ENCODE measurements at places on chromosomes 11 and 22. TPM values are rescaled to one million over a fixed set of nuclear protein-coding genes. Genes with fewer than 3 reads are reported as not detected.

DNA sequence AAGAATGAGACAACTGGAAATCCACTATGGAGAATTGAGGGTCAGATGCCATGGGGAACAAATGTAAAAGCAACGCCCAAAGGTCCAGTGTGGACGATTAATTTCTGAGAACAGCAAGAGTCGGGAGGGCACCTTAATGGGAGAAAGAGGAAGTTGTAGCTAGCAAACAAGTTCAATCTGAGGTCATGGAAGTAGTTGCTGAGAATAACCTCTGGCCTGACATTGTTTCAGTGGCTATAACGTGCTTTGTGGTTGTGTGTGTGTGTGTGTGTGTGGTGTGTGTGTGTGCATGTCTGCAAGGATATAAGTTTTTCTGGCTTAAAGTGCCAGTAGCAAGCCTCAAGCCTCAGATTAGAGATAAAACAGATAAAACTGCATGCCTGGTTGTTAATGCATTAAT lies 1630.1 kb upstream of the TENM4 start:
- no peak for DNase-seq

DNA sequence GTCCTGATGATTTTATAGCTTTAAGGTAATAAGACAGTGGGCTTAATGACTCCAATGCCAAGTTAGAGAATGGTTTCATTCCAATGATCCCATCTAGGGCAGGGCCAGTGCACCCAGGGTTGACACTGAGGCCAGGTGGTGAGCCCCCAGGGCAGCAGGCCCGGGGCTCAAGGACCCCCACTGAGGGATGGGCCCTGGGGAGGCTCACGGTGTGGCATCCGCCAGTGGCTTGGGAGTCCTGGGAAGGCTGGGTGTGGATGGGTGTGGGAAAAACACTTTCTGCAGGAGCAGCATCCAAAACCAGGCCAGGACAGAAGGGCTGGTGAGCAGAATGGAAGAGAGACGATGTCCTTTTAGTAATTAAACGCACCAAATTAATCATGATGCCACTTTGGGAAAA lies 626.3 kb downstream of the TBC1D22A start:
- DNase-seq = no peak

DNA sequence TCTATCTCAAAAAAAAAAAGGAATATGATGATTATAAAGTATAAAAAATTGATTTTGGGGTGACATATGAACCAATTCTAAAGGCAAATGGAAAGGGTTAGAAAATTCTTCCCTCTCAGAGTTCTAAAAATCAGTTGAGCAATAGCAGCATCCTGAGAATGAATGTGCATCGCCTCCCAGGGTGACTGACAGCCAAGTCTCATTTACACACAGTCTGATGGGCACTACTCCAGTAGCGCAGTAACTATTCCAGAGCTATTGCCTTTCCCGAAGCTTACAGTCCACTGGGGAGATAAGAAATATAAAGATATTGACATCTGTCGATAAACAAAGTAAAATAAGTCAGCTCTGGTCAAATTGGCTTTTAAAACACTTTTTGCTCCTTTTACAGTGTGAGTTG lies 32.3 kb upstream of the SORL1 start:
- no peak for DNase-seq

DNA sequence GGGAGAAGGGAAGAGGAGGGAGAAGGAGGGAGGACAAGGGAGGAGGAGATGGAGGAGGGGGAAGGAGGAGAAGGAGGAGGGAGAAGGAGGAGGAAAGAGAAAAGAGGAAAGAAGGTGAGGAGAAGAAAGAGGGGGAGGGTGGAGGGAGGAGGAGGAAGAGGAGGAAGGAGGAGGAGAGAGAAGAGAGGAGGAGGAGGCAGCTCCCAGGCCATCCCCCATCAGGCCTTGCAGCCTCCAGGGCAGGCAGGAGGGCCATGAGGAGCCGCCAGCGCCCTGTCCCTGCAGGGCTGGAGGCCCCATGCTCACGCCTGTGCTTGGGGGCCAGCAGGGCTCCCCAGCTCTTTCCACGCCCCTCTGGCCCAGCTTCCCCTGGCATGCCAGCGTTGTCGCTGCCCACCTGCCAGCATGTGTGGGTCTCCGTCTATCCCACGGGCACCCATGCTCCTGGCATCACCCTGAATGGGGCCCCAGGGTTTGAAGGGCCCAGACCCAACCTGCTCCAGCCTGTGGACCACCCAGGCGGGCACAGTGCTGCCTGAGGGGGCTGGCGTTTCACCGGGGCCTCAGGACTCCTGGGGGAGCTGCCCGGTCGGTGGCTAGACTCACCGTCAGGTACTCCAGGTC lies 5.2 kb downstream of the TSPAN32 start:
- no peak for DNase-seq

DNA sequence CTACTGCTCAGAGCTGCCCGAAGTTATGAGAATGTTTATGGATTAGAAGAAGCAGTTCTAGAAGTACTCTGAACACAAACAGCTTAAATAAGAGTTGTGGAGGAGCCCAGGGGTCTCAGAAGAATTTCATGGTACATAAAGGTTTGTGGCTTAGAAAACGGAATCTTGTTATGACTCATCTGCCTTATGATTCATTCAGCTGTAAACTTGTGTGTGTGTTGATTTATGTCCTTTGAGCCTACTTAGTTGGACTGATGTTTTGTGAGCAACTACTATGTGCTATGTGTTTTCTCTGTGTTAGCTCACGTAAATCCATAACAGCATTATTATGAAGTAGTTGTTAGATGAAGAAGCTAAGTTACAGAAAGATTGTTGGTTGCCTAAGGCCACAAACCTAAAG lies 203.7 kb downstream of the PGR start:
- DNase-seq = no peak

- no peak for DNase-seq
Observed at GRCh38 chr22:19766511-19767426, 6.2 kb downstream of the TBX1 start.

Gene CBLIF
- not detected for total RNA-seq

Gene HTR3A
- total RNA-seq = 0.63 TPM

- DNase-seq = no peak
Observed at GRCh38 chr22:18121954-18122554, 11.4 kb downstream of the TUBA8 start.

GRCh38 chr11:72626414-72626936 lies 47.7 kb downstream of the PDE2A start:
- no peak for DNase-seq

DNA sequence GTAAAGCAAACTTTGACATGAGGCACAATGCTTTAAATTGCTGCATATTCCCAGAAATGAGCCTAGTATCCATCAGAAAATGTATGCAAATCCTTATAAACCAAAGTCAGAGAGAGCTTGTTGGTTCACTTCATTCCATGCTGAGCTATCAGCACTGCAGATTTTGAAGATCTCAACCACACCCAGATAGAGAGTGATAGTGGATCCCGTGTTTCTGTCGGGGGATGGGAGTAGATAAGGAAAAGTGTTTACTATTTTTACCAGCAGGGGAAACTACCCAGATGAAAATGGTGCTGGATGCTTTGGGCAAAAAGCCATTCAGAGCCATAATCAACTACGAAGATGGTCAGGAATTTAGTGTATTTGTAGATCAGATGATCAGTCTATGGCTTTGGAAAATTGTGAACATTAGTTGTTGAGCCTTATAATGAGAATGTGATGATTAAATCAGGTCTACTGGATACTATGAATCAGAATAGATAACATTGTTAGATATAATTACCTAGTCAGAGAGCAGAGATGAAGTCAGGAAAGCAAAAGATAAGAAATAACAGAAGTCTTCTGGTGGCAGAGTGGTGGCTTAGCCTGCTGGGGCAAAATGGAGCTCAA lies 10.8 kb downstream of the OR51B6 start:
- DNase-seq = no peak

- DNase-seq = no peak
Observed at GRCh38 chr11:85088286-85088685, 538.9 kb downstream of the DLG2 start.

Gene POLR3H
- 28.2 TPM for total RNA-seq
